ENCODE measurements at places on chromosomes 1 and 21.

DNA sequence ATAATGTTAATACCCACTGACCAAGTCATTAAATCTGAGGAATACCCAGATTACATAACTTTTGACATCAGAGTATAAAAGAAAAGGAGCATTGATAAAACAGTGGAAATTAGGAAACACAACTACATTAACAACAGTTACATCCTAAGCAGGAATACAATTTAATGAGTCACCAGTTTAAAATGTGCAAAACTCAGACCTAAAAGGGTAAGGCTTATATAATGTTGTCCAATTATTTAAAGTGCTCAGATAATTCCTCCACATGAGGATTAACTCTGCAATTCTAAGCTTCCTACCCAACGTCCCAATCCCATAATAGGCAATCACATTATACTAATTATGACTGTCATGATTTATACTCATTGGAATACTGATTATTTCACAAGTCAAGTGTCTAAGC is 50.5 kb downstream of the ABL2 start:
- DNase-seq = no peak

DNA sequence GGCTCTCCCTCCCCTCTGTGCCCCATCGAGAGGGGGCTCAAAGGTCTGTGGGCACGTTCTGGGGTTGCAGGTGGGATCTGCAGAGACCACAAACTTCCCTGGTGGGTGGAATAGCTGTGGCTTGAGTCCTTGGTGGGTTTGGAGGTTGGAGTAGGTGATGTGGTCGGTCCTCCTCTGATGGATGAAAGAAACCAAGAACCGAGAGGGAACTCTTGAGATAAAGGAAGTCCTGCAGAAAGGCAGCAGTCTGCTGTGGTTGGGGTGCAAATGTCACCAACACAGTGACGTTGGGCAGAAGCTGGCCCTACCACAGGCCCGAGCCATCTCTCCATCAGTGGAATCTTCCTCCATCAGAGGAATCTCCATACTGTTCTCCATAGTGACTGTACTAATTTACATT is 171.8 kb downstream of the FCRL5 start:
- DNase-seq = no peak

DNA sequence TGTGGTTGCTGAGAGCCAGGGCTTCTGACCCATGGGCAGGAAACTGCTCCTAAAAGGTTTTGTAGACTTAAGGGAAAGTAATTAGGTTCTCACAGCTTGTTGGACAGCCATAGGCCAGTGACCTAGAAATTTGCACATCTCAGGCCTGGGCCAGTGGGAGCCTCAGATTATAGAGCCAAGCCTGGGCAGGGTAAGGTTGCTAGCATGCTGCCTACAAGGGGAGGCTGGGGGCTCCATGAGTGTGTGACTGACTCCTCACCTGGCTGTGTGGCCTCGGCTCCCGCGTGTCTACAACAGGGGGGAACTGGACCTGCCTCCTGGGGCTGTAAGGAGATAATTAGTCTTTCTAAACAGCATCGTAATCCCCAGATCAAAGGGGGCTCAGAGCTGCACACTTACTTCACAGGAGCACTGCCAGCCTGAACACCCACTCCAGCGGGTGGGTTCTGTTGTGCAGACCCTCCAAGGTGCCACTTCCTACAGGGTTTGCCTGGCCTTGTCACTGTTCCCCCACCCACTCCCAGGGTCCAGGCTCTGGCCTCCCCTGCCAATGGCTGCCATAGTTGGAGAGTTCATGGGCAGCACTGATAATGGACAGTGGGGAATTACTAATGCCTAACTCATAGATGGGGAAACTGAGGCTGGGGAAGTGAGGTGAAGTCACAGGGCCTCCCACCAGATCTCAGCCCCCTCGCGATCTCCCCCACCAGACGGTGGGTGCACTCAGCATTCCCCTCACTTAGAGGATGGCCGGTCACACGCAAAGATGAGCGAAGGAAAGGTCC is 230.4 kb upstream of the TMEM51 start:
- DNase-seq = no peak

DNA sequence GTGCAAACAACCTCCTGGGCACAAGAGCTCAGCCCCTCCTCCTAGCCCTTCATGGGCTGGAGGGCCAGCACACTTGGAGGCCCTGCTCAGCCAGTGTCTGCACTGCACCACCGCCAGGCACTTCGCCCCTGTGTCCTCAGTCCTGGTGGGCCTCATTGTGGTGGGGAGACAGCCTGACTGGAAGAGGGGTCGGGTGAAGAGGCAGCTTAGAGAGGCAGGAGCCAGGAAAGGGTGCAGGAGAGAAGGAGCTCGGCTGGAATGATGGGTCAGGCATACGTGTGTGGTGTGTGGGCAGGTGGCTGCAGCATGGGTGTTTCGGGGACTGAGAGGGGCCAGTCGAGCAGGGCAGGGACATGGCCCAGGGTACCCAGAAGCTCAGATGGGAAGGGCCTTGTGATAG is 4.1 kb downstream of the WNT3A start:
- DNase-seq = no peak

DNA sequence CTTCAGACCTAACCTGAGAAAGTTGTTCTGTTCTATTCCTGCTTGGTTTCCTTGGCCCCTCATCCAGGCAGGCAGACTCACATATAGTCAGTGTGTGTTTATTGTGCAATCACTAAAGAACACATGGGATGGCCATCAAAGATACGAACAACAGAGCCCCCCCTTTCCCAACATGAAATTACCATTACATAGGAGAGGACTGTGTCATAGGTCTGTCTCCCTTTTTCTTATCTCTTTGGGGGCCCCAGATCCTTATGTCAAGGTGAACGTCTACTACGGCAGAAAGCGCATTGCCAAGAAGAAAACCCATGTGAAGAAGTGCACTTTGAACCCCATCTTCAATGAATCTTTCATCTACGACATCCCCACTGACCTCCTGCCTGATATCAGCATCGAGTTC is 21.6 kb downstream of the SYT11 start:
- DNase-seq = no peak

DNA sequence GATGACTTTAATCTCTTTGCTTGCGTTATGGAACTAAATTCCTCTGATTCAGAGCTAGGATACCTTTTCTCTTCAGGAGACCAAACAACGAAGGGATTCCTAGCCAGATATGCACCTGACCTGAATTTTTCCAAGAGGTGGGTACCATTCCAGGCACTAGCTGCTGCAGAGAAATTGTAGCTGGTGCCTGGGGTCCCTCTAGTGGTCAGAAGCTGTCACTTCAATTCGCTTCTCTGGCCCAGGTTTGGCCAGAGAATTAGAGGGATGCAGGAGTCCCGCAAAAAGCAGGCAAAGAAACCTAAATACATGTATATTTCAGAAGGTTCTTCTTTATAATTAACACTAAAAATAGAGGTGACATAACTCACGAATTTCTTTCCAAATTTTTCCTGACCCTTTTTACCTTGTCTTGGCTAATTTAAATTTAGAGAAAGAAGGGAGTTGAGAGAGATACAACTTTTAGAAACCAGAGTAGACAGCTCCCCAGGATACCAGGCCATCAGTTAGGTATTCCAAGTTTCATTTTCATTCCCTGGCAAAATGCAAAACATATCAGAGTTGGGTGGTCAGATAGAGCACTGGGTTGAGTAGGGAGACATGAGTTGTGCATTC is 9.6 kb downstream of the ACKR1 start:
- DNase-seq = peak; percentile 3

DNA sequence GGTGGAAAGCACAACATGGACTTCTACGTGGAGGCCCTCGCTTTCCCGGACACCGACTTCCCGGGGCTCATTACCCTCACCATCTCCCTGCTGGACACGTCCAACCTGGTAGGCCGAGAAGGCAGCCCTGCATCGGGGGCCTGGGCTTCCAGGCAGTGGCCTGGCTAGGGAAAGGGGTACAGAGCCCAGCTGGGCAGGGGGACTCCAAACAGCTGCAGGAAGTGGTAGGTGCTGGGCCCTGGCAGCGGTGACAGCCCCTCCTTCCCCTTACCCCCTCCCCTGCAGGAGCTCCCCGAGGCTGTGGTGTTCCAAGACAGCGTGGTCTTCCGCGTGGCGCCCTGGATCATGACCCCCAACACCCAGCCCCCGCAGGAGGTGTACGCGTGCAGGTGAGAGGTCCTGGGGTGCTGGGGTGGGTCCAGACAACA is 30.0 kb upstream of the PADI6 start:
- DNase-seq = no peak

GRCh38 chr1:98690576-98690975 is 29.1 kb downstream of the SNX7 start:
- DNase-seq = no peak

DNA sequence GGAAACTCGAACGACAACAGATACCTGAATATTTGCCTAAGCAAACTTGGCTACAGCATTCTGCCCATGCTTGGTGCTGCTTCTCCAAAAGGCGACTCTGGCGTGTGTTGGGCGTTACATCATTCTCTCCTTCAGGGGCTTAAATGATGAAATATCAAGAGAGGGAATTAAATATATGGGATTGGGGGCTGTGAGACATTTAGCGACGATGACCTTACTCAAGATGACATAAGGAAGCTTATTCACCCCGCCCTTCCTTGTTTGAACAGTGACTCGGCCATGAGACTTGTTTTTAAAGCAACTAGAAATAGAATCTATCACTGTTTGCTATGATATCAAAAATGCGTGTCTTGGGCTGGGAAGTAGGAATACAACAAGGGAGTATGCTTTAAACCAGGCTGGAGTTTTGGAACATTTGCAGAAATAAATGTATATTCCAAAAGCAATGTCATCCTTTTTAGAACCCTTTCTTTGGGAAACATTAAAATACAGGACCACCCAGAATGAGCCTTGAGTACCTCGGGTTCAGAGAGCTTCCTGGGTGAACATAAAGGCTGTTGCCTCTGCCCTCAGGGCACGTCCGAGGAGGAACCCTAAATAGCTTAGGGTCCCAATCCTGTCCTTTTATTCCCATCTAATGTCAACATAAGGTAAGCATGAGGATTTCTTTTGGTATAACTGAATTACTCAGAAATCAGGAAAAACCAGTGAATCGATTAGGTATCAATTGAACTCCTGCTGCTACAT is 123.3 kb upstream of the SLC45A1 start:
- no peak for DNase-seq

DNA sequence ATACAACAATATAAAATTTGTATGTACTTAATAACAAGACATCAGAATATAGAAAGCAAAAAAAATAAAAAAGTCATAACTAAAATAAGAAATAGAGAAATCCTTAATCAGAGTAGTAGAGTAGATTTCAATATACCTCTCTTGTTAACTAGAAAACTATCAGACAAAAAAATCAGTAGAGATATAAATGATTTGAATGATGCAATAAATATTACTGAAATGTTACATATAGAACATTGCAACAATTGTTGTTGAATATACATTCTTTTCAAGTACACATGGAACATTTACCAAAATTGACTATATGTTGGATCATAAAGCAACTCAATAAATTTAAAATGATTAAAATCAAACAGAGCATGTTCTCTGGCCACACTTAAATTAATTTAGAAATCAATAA is 31.9 kb upstream of the ADAR start:
- no peak for DNase-seq

DNA sequence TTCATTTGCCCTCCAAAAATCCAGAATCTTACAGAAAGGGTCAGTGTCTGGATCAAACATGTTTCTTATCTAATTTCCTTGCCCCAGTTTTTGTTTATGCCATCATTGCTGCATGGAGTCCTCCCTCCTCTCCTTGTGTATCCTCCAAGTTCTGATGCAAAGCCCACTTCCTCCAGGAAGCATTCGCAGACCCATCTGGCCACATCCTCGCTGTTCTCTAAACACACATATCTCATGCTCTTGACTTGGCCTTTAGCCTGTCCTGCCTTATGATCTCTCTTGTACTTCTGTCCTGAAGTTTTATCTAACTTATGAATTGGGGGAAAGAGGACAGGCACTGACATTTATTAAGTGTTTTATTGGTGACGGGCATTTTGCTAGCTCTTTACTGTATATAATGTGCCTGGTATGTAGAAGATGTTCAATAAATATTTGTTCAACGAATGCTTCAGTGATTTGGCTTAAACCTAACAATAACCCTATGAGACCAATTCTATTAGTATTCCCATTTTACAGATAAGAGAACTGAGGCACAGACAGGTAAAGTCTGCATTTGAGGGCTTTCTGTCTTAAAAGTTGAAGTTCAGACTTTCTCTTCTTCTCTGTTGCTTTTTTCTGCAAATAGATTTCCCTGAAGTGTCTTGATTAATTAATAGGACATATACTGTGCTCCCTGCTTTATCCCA is 19.2 kb upstream of the ID3 start:
- DNase-seq = no peak

DNA sequence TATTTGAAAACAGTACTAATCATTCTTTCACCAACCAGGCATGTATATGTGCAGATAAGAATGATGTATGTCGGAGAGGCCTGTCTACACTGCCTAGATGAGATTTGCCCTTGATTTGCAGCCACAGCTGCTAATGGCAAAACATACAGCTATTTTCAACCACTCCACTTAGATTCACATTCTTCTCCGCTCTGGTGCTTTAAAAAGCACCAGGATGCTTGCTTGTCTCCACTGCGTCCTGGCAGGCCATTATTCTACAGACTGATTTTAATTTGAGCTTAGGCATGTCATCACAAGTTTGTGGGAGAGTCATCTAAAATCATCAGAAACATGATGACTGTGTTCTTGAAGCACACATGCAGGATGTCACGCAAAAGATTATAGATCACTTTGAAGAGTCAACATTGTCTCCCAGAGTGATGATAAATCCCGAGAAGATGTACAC is 119.0 kb upstream of the NRIP1 start:
- no peak for DNase-seq

GRCh38 chr21:32135401-32136363 is 143.2 kb downstream of the MIS18A start:
- no peak for DNase-seq

- no peak for DNase-seq
Observed at GRCh38 chr1:58983633-58984245, 199.9 kb upstream of the JUN start.

DNA sequence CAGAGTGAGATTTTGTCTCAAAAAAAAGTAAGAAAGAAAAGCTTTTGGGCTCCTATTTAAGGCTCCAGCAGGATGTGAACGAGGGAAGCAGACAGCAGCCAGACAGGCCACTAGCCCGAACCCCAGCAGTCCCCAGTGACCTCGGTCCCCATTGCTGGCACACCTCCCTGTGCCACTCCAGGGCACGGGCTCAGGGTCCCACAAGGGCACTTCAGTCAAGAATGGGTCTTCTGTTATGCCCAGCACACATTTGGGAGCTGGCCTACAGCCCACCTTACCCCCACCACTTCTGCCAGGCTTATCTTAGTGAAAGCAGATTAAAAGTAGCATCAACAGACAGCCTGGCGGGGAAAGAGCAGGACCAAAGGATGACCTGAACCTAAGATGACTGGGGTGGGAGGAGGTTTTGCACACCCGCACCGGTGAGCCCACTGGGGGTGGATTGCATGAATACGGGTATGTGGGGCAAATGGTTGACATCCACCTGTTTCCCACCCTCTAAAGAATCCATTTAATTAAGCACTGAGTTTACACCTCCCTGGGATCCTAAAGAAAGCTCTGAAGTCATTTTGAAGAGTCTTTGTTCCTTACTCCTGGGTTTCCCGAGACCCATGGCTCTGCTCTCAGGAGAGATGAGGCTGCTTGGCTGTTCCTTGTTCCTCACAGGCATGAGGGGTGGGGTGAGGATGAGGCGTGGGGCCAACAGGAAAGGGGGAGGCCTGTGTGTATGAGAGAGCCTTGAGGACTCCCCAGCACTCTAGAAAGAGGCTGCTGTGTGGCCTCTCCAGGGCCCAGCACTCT is 4.7 kb downstream of the CHI3L1 start:
- no peak for DNase-seq

GRCh38 chr1:200346700-200347099 is 63.1 kb downstream of the ZNF281 start:
- DNase-seq = no peak

Measured in stimulated activated CD8-positive, alpha-beta memory T cell treated with anti-CD3 and anti-CD28 coated beads, Interleukin-2, amount 100 ng/mL, for 1 hour (primary cell).